NCI-H460 (cell line): ENCODE measurements at places on chromosomes 2 and 18.
A peak's percentile ranks its signal among the peaks of the same experiment; 100 is the strongest.

DNA sequence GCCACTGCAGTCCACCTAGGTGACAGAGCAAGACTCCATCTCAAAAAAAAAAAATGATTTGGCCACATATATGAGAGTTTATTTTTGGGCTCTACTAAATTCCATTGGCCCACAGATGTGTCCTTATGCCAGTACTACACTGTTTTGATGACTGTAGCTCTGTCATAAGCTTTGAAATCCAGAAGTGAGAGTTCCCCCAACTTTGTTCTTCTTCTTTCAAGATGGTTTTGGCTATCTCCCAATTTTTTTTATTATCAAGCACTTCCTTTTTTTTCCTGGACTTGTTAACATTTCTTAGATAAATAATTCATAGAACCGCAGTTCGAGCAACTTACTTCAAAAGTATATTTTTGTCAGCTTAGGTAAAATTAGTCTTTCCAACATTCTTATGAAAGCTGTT lies 96.9 kb downstream of the TSHZ1 start:
- no peak for DNase-seq

GRCh38 chr2:33375054-33375453 lies 101.4 kb upstream of the RASGRP3 start:
- DNase-seq: no peak

GRCh38 chr2:11342551-11343367 lies 1.7 kb downstream of the ROCK2 start:
- DNase-seq: peak; percentile 51

- DNase-seq: no peak
Measured at GRCh38 chr2:112712465-112712864, 8.4 kb upstream of the NT5DC4 start.

DNA sequence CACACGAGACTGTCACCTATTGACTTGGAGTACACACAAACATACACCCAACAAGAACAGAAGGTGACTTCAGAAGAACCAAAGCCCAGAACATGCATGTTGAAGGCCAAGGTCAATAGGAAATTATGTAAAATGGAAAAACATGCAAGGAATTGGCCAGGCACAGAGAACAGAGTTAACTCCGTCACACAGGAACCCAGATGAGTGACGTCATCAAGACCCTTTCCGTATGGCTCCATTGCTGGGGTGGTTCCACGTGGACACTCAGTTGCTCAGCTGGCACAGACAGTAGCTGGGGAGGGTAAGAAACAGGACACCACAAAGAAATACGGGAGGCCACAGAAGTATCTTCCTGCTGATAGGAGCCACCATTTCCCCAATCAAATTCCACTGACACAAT lies 18.4 kb downstream of the SOX11 start:
- DNase-seq: no peak

GRCh38 chr18:49697757-49698524 lies 115.4 kb downstream of the ACAA2 start:
- no peak for DNase-seq
